IPS DF 19.7 (cell line): ENCODE measurements at places on chromosomes 3 and 15.

DNA sequence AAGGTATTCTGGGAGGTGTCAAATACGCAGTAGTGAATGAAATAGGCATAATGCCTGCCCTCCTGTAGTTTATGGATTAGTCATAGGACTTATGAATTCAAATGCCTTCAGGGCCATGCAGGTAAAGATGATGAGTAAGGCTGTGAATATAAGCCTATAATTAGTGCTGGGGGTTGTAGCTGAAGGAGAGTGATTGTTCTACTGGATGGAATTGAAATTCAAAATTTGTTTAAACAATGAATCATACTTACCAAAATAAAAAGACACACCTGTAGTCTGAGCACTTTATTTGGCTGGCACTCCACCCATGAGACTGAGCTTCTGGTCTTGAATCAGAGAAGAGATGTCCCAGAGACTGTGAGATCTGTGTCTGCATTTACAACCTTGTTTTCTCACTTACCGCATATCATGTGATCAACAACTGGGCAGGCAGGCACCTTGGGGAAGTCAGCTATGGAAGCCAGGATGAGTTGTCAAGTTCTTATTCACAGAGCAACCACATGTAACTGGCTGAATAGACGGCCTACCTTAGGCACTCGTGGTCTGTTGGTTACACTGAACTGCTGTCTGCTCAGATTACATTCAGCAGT lies 291.8 kb downstream of the NAALADL2 start:
- DNase-seq = no peak

- no peak for DNase-seq
Observed at GRCh38 chr3:11379238-11379823, 107.1 kb downstream of the ATG7 start.

GRCh38 chr3:15329046-15330005 lies 3.1 kb downstream of the SH3BP5 start:
- no peak for DNase-seq

GRCh38 chr3:2512881-2513280 lies 414.2 kb downstream of the CNTN4 start:
- DNase-seq = no peak

GRCh38 chr15:77944002-77944867 lies 133.3 kb downstream of the TBC1D2B start:
- no peak for DNase-seq

GRCh38 chr15:95626501-95627361 lies 703.8 kb upstream of the NR2F2 start:
- no peak for DNase-seq

- no peak for DNase-seq
Observed at GRCh38 chr15:28969511-28970085, 83.8 kb downstream of the APBA2 start.

DNA sequence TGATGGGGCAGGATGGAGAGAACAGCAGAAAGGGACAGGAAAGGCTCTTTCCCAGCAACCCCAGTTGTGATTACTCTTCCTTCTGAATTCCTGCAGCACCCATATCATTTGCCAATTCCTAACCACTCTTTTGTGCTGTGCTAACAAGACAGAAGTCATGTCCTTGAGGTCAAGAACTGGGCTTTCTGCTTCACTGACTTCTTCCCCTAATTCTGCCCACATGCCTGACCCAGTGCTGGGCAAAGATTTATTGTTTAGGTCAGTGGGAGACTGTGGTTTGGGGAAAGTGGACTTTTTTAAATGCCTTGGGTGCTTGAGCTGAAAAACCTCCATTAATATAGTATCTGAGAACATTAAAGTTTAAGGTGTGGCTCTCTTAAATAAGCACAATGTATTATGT lies 4.2 kb upstream of the EFCAB12 start:
- DNase-seq = no peak

DNA sequence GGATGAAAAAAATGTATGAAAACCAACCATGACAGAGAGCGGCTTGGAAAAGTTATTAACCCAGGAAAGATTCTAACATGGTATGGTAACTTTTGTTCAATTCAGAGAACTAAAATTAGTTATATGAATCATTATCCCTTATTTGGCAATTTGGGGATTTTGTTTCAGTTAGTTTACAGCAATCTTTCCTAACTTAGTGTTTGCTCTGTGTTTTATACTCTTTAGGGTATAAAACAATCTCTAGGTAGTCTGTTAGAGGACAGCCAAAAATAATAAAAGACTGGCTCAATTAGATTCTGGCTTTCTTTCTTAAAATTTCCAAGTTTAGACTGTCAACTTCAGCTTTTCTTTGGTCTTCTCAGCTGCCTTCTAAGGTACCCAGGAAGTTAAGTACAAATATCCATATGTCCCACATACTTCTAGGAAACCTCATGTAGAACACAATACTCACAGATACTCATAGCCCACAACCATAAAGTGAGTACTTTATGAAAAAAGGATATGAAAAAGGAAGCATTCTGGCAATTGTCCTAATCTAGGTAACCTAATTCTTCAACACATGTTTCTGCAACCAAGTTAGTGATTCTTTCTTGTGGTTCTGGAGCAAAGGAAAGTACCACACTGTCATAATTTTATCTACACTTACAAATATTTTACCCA lies 849.3 kb downstream of the ROBO1 start:
- no peak for DNase-seq

DNA sequence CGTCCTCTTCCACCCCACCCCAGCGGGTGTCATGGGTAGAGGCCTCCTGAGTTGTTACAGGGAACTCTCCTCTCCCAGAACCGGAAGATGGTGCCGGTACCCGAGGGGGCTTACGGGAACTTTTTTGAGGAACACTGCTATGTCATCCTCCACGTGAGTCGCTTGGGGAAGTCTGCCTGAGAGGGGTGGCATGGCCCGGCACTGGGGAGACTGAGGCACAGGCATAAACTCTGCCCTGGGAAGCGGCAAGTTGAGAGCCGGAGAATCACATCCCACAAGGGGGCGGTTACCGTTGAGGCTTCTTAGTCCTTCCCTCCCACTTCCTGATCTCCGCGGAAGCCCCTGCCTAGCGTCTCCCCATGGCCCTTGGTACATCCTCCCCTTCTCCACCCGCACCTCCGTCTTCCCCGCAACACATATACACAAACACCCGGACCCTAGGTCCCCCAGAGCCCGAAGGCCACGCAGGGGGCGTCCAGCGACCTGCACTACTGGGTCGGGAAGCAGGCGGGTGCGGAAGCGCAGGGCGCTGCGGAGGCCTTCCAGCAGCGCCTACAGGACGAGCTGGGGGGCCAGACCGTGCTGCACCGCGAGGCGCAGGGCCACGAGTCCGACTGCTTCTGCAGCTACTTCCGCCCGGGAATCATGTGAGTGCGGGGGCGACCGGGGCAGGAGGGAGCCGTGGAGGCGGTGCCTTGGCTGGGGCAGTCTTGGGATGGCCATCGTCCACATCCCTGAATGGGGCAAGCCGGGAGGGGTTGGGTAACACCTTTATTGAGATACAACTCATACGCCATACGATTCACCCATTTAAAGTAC lies 3.4 kb downstream of the VILL start:
- no peak for DNase-seq

DNA sequence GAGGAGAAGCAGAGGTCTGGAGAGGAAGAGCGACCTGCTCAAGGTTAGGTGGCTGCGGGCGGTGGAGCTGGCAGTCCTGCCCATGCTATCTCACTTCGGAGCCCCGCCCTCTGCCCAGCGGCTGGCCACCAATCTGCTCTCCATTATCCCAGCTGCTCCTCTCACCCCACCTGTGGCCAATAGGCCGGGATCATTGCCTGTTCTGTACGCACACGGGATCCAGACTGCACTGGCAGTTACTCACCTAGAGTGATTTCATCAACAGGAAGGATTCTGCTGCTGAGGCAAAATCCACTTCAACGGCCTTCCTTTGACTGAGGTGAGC lies 100.6 kb downstream of the TLE3 start:
- no peak for DNase-seq
